ENCODE measurements at places on chromosomes 1 and 21.
A peak's percentile ranks its signal among the peaks of the same experiment; 100 is the strongest.

DNA sequence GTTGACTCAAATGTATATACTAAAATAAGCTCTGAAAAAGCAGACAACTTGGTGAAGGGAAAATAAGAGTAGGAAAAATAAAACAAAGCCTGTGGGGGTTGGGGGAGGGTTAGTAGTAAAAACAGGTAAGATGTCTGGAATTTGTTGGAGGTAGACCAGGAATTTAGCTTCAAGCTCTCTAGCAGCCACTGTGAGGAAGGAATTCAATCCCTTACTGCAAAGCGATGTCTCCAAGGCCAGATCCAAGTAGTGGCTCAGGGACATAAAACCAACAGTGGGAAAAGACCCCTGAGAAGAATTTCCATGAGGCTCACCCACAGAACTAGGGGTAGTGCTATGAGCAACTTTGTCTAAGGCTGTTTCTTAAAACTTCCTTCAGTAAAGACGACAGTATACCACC lies 7.8 kb downstream of the ANGPTL7 start:
- DNase-seq = no peak

DNA sequence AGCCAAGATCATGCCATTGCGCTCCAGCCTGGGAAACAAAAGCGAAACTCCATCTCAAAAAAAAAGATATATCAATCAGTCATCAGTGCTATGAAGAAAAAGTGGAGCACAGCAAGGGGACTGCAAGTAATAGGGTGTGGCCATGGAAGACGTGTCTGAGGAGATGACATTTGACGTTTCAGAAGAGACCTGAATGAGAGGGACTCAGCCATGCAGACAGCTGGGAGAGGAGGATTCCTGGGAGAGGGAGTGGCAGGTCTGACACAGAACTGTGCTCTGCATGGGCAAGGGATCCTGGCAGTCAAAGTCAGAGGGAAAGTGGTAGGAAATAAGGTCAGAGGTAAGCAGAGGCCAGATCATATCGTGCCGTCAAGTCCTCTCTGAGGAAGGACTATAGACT lies 3.3 kb downstream of the LAX1 start:
- no peak for DNase-seq

DNA sequence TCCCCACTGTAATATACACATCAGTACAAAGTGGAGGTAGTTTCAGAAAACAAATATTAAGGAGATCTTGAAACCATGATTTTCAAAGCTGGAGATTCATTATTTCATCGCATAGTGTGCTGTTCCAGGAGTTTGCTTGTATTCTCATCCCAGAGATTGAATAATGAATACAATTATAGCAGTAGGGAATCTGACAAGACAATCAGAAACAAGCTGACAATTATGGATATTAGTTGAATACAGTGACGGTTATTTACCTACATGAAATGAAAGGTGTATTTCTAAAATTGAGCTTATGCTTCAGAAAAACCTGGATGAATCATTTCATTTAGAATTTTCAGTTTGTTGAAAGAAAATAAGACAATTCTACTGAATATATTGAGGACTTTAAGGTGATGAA lies 2119.0 kb downstream of the MRPL39 start:
- DNase-seq = no peak

DNA sequence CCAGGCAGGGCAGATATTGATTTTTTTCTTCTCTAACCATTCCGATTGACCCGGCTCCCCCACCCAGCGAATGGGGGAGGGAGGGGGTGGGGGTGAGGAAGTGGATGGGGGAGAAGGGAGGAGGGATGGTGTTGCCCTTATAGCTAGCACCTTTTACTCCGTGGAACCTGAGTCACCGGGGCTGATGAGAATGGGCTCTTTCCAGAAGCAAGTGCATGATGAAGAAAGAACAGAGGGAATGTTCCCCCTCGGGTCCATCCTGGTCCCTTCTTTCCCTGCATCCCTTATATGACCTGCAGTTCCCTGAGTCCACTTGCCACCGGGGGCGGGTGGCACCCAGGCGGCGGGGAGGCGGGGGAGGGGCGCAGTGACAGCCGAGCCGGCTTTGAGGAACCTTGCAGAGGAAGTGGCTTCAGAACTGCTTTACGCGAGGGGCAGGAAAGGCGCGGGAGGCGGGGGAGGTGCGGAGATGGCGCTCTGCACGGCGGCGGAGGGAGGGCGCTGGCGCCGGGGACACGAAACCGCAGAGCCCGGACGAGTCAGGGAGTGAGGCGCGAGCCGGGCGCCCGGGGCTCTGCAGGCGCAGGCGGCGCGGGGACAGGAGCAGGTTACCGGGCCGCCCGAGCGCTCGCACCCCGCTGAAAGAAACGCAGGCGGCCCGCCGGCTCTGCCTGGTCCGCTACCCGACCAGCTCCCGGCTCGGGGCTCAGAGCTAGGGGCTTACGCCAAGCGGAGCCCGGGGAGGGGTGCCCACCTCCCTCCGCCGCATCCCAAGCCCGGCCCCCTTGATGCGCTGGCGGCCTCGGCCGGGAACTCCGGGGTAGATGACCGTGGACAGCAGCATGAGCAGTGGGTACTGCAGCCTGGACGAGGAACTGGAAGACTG lies 49.7 kb downstream of the RASSF5 start:
- peak; percentile 85 for DNase-seq

DNA sequence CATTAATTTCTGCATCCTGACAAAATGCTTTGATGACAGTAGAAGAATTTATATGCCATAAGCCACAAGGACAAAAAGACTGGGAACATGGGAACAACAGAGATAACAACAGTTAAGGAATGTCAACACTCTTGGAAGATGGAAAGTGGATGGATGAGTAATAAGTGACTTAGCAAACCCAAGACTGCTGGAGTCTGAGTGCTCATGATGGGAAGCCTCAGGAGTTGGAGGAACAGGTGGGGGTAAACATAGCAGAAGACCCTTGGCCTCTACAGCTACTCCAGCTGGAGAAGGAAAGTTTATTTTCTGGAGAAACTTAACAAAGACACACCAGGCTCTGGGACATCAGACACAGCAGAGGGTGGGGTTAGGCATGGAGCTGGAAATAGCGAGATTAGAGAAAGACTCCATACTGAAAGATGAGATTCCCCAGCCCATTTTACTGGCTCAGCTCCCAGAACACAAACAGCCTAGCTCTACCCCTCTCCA lies 13.6 kb downstream of the G0S2 start:
- DNase-seq = no peak

DNA sequence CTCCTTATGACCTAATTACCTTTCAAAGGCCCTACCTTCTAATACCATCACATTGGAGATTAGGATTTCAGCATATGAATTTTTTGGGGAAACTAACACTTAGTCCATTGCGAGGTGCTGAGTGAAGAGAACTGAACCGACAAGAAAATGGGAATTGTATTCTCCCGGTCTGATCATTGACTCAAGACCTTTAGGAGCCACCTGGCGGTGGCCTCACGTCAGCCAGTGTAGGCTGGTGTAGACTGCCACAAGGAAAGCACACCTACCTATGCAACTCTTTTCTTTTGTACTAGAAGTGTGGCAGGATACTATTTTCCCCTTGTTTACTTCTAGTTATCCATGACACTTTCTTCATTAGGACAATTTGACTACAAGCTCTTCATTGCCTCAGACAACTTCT lies 333.5 kb upstream of the B3GALT2 start:
- no peak for DNase-seq

Data from stimulated activated CD8-positive, alpha-beta memory T cell treated with anti-CD3 and anti-CD28 coated beads, Interleukin-15, amount 100 ng/mL, for 4 hours (primary cell).